Activated T-helper 1 cell treated with anti-CD3 and anti-CD28 coated beads, Interleukin-12 subunit alpha, Interleukin-12 subunit beta, Interleukin-2, Interleukin-4 antibody, amounts not matched to agents 30 ng/mL and 10 ng/mL and 1 ng/mL, durations not matched to agents 14 hours and 24 hours and 36 hours (primary cell): ENCODE measurements at places on chromosomes 3 and 15.

DNA sequence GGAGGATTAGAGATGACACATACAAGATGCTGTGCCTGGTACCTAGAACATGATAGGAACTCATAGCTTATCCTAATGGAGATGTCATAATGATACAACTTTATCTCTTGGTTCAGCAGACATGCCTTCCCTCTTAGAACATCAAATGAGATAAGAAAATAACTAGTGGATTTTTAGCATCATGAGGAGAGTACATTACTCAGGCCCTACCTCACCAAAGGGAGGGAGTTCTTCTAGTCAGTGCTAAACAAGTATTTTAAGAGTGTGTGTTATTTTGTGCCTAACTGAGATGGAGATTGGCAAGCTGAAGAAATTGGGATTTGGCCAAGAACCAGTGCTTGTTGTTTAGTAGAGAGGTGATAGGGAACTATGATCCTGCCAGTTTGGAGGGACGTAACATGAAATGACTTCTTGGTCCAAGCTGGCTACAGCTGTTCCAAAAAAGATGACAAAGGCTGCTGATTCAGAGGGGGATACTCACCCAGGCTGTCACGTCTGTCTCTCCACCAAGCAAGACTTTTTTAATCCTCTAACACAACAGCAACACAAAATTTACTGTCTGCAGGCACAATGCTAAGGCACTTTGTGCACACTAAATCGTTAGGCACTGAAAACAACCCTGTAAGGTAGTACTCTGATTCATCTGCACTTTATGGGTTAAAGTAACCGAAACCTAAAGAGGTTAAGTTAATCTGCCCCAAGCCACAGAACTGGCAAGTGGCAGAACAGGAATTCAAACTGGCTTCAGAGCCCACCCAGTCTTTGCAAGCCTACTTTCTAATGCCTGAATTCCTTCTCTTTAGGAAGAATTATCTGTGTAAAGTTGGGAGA lies 126.5 kb downstream of the CMSS1 start:
- no peak for DNase-seq

DNA sequence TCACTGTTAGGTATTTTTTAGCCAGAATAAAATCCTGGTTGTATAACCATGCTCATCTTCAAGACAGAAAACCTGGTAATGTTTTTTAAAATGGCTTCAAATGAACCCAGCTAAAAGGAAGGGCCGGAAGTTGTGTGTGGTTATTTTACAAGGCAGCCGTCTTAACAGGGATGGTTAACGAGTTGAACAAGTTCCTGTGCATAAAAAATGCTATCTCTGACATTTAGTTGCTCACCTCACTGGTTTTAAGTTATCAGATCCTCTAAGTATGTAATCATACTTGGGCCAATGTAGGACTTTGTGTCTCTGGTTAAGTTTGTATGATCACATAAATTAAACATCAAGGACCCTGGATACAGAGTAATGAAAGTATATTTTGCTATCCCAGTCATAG lies 2.1 kb downstream of the ATP11B start:
- DNase-seq, result peak; percentile 31

GRCh38 chr3:2659896-2660295 lies 450.3 kb downstream of the IL5RA start:
- DNase-seq, result no peak

DNA sequence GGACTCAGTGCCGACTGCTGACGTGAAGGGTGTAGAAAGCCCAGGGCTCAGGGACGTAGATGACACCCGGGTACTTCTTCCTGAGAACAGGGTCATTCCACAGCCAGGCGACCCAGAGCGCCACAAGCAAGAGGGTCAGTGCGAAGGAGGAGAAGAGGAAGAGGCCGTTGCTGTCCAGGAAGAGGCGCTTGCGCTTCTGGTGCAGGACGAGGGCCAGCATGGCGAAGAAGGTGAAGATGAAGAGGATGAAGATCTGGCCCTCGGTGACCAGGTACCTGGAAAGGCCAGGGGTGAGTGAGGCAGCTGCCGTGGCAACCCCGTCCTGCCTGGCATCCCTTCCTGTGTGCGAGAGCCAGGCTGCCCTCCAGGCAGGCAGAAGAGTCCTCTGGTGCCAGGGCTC lies 3.0 kb upstream of the CALML4 start:
- DNase-seq, result no peak

GRCh38 chr3:71930056-71930991 lies 145.4 kb upstream of the PROK2 start:
- no peak for DNase-seq

GRCh38 chr15:66600240-66600627 lies 34.4 kb upstream of the LCTL start:
- DNase-seq, result no peak

DNA sequence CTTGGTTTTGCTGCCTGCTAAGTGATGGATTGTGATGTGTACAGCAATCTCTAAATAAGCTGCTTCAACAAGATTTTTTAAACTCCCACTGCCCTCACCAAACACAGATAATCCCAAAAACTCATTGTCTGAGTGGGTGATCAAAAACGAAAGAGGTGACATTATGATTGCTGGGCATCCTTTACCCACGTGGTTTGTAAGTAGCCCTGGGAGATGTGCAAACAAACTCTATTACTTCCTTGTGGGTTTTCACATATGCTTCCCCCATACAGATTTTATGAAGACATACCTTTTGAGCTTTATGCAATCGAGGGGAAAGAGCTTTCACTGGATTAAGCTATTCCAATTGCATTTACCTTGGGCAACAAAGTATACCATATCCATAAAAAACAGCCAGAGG lies 1000.4 kb downstream of the FHIT start:
- DNase-seq, result no peak

GRCh38 chr3:63880653-63881052 lies 17.0 kb downstream of the ATXN7 start:
- no peak for DNase-seq

DNA sequence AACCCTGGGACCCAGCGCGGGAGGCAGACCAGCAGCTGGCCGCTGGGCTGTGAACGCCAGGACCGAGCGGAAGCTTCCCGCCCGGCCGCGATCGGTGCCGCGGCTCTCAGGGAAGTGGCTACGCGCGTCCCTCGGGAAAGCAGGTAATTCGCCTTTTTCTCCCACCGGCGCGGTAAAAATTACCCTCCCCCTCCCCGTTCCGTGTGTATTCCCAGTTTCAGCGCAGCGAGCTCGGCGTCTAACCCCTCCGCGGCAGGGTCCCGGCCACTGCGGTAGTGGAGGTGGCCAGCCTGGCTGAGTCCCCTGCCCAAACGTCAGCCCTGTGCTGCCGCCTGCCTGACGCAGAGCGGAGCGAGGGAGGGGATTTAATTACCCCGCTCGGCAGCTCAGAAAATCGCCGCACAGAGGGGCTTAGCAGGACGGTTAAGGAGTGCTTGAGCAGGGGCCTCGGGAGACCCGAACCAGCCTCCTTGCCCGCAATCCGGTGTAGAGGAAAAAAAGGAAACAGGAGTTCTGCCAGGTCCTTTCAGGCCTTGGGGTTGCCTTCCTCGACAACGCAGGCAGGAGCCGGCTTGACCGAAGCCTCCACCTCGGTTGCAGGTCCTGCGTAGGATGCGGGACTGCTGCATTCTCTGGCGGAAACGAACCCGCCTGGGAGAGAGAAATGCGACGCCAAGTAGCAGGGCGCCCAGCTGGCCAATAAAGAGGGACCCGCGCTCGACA lies 2.9 kb downstream of the GATA2 start:
- no peak for DNase-seq

DNA sequence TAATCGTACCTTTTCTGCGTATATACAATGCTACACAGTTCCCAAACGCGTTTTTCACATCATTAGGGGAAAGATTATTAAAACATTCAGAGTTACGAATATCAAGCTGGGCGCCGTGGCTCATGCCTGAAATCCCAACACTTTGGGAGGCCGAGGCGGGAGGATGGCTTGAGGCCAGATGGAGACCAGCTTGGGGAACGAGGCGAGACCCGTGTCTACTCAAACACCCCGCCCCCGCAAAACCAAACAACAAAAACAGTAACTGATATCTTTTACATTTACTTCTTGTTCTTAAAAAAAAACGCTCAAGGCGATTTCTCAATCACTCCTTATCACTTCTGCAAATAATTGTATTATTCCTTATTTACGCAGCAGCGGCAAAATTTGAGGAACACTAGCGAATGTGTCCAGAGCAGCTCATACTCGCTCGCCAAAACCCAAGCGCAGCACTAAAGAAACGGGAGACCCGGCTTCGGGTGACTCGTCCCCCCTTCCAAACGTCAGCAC lies 1.2 kb downstream of the ZBTB11 start:
- no peak for DNase-seq

DNA sequence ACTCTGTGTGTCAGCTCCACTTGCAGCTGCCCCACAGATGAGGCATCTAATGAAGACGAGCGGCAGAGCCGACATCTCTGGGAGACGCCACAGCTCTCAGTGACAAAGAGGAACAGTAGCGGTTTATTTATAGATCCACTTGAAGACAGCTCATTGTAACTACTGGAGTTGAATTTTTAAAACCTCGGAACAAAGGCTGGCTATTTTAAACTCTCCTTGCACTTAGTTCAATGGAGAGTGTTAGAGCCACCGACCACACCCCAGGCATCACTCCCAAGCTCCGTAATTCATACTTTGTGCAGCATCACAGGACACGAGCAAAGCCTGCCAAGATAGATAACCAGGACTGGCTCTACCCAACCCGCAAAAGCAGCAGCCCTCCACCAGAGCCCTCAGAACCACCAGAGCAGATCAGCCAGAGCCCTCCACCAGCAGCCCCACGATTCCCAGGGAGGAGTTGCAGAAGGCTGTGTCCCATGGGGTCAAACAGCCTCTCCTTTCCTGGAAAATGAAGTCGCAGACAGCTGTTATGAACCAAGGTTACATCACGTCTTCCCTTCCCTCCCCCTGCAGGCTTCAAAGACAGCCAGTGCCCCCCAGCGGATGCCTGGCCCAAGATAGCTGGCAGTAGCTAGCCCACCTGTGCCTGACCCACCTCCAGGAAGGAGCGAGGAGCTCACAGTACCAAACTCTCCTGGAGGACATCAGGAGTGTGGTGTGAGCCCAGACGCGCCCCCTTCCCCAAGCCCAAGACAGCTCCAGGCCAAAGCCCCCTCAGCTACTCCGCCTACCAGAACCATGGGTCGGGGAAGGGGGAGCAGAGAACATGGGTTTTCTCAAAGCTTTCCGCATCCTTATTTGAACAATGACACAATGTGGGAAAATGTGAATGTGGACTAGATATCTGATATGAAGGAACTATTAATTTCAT lies 45.7 kb downstream of the POC1A start:
- no peak for DNase-seq

DNA sequence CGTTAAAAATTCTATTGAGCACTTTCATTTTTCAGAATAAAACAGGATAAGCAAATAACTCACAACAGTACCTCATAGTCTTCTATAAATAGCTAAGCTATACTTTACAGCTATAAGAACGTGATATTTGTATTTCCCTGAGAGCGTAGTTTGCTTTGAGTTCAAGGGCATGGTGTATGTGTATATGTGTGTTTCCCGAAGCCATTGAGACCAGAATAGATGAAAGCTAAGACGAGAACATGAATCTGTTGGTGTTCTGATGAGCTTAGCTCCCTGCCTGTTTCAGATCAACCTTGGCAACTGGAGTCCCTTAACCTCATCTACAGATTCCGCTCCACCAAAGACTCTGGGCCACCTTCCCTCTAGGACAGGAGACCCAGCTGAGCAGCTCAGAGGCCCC lies 59.5 kb upstream of the MCF2L2 start:
- no peak for DNase-seq

DNA sequence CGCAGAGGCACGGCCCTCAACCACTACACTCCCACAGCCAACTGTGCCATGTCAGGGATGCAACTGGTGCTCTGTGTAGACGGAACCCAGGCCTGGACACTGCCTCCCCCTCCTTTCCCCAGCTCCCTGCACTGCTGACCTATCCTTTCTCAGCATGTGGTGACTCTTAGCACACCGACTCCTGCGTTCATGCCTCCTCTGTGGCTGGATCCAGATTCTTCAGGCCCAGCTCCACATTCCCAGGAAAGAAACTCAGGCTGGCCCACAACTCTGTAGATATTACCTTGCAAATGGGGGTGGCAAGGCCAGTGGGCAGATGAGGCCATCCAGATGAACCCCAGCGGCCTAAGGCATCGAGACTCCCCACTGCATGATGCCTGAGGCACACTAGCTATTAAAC lies 272.7 kb downstream of the OCA2 start:
- DNase-seq, result no peak

GRCh38 chr3:184505076-184505878 lies 56.3 kb upstream of the EPHB3 start:
- DNase-seq, result no peak

DNA sequence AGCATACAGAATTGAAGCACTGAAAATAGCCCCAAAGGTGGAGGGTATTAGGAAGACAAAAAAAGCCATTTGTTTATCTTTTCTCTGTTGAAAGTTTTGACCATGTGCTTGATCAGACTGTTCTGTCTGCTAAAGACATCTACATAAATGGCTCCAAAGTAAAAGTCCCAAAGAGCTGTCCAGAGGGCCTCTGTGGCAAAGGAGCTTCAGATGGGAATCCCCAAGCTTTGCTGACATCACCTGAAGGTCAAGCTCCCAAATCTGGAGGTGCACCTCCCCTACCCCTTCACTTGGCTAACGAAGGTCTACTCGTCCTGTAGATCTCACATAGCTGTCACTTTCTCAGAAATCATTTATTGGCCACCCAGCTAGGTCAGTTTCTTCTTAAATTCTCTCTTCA lies 194.6 kb upstream of the SLC2A2 start:
- no peak for DNase-seq

DNA sequence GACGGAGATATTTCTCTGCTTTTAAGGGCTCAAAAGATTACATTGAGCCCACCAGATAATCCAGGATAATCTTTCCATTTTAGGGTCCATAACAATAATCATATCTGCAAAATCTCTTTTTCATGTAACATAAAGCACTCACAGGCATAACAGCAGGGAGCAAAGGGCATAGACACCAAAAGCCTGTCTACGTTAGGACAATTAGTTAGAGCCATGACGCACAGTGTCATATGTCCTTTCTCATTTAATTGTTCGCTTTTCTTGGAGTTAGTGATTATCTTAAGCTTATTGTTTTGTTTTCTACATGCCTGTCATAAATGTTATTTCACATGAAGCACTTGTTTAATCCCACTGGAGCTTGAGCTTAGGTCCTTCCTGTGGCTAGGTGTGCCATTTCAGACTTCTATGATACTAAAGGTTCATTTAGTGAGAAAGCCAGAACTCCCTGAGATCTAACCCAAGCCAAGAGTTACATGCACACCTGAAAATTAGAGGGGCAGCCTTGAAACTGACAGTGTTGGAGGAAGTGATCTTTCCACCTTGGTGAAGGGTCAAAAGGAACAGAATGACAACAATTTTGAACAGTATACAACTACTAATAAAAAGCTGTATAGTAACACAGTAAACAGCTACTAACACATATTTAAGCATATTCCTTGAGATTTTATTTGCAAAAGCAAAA lies 11.7 kb upstream of the HHATL start:
- DNase-seq, result no peak

- DNase-seq, result no peak
Measured at GRCh38 chr3:117263745-117264144, 554.2 kb downstream of the TUSC7 start.

DNA sequence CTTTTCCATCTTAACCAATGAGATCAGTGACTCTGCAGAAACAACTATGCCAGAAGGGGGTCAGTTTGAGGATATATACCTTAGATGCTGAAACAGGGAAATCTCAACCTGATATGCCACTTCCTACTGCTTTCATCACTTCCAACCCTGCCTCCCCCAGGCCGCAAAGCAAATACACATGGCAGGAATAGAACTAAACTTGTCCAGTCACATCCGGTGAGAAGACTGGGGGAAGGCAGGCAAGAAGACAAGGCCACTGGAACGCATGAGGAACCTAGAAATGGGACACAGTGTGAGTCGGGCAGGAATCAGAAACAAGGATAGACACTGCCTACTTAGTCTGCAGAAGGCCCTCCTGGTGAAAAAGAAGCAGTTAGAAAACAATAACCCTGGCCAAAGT lies 90.6 kb downstream of the MYO5A start:
- no peak for DNase-seq
